ENCODE measurements at places on chromosomes 16 and 17. TPM values are rescaled to one million over a fixed set of nuclear protein-coding genes. Genes with fewer than 3 reads are reported as not detected.

Gene SLC25A10
- 18.1 TPM for polyA plus RNA-seq

Gene ST6GALNAC2
- polyA plus RNA-seq, result 9.3 TPM

Gene CACNG1
- 0.11 TPM for polyA plus RNA-seq

Gene TMEM238L
- 4.0 TPM for polyA plus RNA-seq

Gene NACA2
- 0.65 TPM for polyA plus RNA-seq

Gene CCL14
- 23.0 TPM for polyA plus RNA-seq

Gene ITGAL
- 1.5 TPM for polyA plus RNA-seq

Gene IRX6
- polyA plus RNA-seq, result 7.0 TPM

All from left renal cortex interstitium (tissue), 4 donors.